Effector memory CD4-positive, alpha-beta T cell (primary cell): ENCODE measurements at places on chromosomes 16 and 17.

GRCh38 chr17:19771971-19772630 lies 24.0 kb upstream of the ALDH3A1 start:
- DNase-seq, result no peak

DNA sequence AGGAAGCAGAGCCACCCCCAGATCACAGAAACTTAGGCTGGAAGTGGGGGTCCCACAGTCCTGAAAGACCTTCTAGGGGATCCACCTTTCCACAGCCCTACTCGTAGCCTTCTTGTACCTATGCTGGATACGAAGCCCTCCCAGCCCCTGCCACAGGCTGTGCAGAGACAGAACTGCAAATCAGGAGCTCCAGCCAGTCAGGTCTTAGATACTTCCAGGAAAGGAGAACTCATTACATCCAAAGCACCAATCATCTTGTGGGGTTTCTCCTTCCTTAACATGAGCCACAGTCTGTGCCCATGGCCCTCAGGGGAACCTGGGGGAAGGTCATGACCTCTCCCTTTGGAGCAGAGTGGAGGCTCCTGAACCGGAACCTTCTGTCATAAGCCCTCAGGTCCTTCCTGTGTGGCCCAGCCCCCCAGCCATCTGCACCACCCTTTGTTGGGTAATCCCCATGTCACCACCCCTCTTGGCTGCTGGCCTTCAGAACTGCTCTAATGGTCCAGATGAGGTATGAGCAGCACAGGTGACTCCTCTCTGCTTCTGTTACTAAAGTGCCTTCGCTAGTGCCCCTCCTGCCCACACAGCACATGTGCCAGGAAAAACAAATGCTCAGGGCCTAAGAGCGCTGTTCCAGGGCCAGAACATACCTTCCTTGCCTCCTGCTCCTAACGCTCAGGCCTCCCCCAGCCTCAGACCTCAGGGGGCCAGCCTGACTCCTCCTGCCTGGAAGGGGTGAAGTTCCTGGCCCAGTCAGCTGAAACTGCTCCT lies 14.6 kb downstream of the SRCIN1 start:
- DNase-seq, result no peak

GRCh38 chr16:53018834-53019416 lies 33.8 kb downstream of the CHD9NB start:
- no peak for DNase-seq

DNA sequence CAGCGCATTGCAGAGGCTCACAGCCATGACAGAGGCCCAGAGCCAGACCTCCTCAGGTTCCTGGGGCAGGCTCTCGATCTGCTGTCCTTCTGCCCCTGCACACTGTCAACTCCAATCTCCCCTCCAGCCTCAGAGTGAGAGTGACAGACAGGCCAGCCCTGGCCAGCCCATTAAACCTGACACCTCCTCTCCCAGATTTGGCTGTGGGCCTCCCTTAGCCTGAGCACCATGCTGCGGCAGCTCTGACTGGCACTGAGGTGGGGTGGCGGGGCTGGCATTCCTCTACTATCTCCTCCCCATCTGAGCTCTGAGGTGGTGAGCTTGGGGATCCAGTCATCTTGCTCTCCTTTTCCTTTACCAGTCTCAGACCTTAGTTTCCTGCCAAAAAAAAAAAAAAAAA lies 15.5 kb upstream of the C1QL1 start:
- DNase-seq, result no peak

GRCh38 chr17:63984651-63985386 lies 12.1 kb upstream of the SCN4A start:
- DNase-seq, result peak; percentile 39

- peak; percentile 96 for DNase-seq
These were observed 753 bp upstream of the USP22 start for GRCh38 chr17:21043296-21044232.

GRCh38 chr17:9977180-9977575 lies 72.1 kb upstream of the RCVRN start:
- no peak for DNase-seq

- DNase-seq, result no peak
These were observed 135.5 kb upstream of the WSB1 start for GRCh38 chr17:27158382-27158781.

DNA sequence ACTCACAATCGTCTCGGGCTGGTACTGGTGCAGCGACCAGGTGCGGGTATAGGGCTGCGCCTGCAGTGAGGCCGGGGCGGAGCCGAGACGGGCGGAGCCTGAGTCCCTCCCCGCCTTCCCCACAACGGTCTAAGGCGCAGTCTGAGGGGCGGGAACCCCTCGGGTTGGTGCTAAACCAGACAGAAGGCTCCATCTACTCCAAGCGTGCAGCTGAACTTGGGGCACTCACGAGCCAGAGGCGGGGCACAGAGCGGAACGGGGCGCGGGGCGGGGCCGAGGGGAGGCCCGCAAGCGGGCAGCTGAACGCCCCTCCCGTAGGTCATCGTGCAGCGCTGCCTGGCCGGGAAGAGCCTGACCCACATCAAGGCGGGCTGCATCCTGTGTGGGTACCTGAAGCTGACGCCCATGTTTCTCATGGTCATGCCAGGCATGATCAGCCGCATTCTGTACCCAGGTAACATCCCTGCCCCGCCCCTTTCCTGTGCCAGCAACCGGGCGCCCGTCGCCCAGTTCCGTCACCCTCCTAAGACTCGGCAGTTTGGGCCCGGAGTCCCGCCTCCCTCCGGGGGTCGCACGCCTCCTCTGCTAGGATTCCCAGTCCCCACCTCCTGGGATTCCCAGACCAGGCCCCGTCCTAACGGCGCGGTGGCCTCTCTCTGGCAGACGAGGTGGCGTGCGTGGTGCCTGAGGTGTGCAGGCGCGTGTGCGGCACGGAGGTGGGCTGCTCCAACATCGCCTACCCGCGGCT lies 5.0 kb downstream of the SLC5A2 start:
- peak; percentile 75 for DNase-seq

GRCh38 chr16:88633684-88634140 lies 4.7 kb upstream of the IL17C start:
- peak; percentile 53 for DNase-seq

GRCh38 chr17:67246653-67247415 lies 1.8 kb upstream of the HELZ start:
- DNase-seq, result peak; percentile 29

DNA sequence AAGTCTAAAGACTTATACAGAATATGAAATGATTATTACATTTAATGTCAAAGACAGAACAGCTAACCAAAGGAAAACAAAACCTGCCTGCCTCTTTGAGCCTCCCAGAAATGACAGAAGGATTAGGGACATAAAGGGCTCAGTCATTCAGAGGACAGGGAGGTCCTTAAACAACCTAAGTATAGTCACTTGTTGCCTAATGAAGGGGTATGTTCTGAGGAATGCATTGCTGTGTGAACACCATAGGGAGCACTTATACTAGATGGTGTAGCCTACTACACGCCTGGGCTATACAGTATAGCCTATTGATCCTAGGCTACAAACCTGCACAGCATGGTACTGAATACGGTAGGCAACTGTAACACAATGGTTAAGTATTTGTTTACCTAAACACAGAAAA lies 106.4 kb downstream of the PARN start:
- no peak for DNase-seq

DNA sequence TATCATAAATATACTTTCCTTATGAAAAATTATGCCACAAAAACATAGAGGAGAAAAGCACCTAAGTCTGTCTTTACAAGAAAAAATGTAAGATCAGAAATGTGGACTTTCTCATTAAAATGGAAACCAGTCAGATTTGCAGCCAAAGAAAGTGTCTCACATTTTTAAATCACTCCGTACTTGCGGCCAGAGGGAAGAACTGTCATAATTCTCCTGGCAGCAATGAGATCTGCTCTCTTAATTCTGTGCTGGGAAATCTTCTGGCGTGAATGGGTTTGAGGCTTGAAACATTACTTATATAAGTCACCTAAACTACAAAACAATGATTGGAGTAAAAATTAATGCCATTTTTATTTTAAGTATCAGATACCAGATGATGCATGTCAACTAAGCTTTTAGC lies 10.7 kb downstream of the C16orf95 start:
- DNase-seq, result no peak

GRCh38 chr17:75638893-75639292 lies 5.7 kb downstream of the SMIM5 start:
- DNase-seq, result no peak

DNA sequence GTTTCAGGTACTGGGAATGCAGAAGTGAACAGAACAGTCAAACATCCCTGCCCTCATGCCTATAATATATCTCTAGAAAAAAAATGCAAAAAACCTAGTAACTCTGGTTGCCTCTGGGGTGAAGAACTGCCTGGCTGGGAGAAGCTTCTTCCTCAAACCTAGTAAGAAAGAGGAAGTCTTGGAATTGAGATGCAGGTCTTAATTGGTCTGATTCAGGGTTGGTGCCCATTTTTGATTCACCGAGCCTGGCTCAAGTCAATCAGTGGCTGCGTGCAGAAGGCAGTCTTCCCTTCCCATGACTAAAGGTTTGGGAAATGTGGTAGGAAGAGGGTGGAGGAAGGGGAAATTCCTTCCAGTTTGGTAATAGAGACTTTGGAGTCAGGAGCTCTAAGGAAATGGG lies 22.4 kb downstream of the CDRT15 start:
- DNase-seq, result no peak

- DNase-seq, result no peak
These were observed 9.8 kb downstream of the CBFA2T3 start for GRCh38 chr16:88966986-88967829.

DNA sequence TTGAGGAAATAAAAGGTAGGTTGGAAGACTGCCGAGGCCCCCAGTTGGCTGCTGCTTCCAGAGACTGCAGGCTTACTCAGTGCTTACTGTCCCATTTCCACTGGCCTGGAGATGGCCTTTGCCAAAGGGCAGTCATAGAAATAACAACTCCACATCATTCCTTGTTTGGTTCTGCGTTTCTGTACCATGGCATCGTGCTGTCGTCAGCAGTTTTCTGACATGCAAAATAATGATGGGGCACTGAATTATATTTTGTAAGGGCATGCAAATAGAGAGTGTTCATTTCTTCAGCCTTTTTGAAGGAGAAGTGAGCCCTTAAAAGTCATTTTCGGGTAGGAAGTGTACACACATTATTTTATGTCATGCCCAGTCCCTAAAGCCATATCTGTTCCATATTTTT lies 88.9 kb downstream of the RBFOX1 start:
- no peak for DNase-seq

- no peak for DNase-seq
These were observed 3.4 kb downstream of the NOG start for GRCh38 chr17:56596691-56597494.

DNA sequence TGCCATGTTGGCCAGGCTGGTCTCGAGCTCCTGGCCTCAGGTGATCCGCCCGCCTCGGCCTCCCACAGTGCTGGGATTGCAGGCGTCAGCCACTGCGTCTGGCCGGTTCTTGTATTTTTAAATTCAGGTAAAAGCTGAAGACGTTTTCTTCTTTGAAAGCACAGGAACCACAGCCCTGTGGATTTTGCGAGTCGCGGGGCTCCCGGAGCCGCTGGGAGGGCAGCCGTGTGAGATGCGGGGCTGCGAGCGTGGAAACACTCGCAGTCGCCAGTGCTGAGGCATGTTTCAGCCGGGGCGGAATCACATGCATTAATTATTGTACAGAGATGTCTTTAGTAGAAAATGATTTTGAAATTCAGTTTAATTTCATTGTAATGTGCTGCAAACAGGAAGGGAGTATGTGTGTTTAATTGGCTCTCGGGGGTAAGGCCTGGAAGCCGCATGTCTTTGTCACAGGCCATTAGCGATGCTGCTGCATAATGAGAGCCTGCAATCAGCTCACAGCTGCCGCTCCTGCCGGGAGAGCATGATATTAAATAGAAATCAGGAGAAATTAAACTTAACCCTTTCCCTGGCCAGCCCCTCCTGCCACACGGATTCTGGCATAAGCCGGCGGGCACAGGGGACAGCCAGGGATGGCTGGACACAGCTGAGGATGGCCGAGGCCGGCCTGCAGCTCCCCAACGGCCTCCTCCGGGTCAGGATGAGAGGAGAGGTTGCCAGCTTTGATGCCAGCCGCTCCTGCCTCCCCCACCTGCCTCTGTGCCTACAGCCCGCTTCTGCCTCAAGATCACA lies 35.4 kb upstream of the CDH15 start:
- no peak for DNase-seq

DNA sequence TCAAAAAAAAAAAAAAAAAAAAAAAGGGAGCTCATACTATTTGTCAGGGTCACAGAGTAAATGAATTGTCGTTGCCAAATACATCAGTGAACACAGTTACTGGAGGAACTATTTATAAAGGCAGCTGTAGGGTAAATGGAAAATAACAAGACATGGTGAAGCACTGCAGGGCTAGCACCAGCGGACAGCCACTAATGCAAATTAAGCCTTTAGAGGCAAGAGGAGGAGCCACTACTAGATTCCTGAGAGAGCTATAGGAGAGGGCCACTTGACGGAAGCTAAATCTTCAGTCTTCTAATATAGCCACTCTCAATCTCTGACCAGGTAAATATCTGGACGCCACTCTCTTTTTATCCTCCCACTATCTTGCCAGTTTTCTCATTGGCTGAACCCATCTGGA lies 801.2 kb upstream of the GOT2 start:
- no peak for DNase-seq

DNA sequence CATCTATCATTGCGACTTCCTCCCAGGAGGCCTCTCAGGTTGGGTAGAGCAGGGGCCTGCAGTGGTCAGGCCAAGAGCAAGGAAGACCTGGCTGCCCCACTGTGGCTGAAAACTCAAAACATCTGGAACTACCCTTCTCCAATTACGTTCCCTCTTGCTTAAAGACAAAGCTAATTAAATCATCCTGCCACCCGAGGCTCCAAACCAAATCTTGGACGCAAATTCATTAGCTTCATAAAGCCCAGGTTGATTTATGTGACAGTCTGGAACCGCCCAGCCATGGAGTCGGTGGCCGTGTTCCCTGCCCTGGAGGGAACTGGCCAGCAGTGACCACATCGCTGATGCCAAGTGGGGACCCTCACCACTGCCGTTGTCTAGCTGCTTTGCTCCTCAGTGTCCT lies 21.4 kb downstream of the GRIN2C start:
- DNase-seq, result no peak

DNA sequence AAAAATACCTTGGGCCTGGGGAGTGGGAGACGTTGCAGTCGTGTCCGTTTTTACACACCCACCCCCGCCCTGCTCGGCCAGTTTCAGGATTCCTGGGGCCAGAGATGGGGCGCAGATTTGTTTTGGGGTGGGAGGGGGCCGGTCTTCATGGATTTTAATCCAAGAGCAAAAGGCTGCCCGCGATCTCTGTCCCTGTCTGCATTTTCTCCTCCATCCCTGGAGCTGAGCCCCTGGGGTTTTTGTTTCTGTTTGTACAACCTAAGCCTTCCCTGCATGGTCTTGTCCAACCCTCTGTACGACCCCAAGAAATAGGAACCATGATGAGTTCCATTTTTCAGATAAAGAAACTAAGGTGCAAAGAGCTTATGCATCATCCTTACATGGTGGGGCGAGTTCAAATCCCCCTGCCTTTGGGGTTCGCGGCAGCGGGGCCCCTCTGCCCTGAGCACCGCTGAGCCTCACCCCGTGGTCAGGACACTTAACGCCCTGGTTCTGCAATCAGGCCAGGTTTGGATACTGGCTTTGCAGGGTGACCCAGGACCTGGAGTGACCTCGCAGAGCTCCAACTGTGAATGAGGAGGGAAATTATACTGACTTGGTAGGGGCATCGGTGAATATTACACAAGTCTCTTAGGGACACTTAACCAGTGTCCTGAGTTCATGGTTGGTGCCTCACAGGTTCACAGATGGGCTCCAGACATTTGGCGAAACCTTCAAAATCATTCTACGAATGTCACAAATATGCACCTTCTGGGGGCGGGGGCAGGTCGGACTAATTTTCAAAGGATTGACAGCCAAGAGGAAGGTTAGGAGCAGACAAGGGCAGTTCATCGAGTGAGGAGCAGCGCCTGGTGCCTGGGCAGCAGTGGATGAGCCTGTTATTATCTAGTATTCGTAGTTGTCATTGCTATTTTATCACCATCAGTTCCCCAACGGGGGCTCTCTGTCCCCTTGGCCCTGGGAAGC lies 4.1 kb upstream of the FOXF1 start:
- DNase-seq, result no peak

GRCh38 chr16:24852281-24852721 lies 6.5 kb downstream of the SLC5A11 start:
- DNase-seq, result no peak
